GM23248 (cell line): ENCODE measurements at places on chromosomes 13 and 19. TPM values are rescaled to one million over a fixed set of nuclear protein-coding genes. Genes with fewer than 3 reads are reported as not detected.

PTOV1 gene
- total RNA-seq: 53.1 and 88.0 TPM in 2 replicates

RAB11B gene
- total RNA-seq: 10.4 and 13.3 TPM in 2 replicates

DNA sequence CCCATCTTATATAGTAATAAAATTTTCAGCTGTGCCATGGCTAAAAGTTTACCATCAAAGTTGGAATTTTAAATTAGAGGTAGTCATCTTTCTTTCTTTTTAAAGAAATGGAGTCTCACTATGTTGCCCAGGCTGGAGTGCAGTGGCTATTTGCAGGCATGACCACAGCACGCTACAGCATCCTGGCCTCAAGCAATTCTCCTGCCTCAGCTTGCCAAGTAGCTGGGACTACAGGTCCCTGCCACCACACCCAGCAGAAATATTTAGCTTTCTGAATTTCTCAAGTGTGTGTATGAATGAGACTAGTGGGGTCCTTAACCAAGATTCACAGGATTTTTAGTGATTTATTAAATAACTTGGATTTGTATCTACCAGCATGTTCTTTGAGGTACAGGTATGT lies 30.5 kb upstream of the USPL1 start:
- DNase-seq: no peak

- DNase-seq: no peak
These were observed 253.9 kb upstream of the SGCG start for GRCh38 chr13:22926748-22927400.

GRCh38 chr13:98939660-98940191 lies 38.1 kb downstream of the DOCK9 start:
- DNase-seq: peak; percentile 22

- DNase-seq: no peak
These were observed 2194.8 kb downstream of the PCDH9 start for GRCh38 chr13:65035302-65035701.

DNA sequence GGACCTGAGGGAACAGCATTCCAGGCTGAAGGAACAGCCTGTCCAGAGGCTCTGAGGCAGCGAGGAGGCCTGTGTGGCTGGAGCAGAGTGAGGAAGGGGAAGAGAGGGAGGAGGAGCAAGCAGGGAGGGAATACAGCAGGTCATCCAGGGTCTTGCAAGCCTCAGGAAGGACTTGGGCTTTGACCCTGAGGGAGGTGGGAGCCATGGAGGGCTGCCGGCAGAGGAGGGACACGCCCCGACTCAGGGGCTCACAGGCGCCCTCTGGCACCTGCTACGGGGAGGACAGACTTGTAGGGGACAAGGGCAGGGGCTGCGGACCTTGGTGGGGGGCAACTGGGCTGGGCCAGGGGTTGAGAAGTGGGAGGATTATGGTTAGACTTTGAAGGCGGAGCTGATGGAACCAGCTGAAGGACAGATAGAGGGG lies 4.7 kb downstream of the TINCR start:
- DNase-seq: no peak

DNA sequence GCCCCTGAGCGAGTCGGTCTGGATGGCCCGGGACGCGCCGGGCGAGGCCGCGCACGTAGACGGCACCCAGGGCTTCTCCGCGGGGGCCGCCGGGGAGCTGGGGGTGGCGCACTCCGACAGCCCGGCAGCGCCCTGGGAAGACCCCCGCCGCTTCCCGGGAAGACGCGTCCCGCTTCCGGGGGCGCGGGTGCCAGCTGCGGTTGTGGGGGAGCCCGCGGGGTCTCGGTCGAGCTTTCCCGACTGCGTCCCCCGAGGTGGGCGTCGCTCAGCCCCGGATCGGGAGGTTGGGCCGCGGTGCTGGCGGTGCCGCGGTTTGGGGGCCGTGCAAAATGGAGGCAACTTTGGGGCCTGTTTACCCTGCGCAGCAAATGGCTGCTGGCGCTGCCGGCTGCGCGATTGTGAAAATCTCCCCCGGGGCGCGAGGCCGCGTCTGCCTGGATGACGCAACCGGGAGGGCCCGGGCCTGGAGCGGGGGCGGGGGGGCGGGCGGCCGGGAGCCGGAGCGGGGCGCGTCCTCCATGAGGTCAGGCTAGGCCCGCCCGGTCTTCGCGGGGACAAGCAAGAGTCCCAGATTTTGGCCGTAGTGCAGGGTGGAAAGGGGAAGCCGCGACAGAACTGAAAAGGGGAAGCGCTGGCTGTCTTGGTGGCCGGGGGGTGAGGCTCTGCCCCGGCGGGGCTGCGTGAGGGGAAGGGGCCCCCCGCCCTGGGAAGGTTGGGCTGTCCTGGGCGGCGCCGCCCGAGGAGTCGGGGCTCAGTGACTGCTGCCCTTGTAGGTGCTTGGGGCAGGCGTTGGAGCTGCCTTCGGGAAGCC lies 11.3 kb downstream of the PEAK3 start:
- peak; percentile 96 for DNase-seq

GRCh38 chr13:76512721-76513145 lies 373.5 kb downstream of the KCTD12 start:
- peak; percentile 68 for DNase-seq

DNA sequence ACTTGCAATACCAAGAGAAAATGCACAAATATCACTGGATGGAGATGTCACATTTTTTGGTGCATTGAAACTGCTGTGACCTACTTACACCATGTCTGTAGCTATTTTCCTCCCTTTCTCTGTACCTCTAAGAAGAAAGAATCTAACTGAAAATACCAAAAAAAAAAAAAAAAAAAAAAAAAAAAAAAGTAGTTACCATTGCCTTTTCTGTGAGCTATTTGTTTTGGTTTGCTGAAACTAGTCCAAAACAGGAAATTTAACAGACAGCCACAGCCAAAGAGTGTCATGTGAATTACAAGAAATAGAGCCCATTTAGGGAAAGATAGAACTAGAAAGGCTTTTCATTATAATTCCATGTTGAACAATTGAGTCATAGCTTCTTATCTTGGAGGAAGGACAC lies 37.3 kb downstream of the TNFSF13B start:
- no peak for DNase-seq

GRCh38 chr13:107450431-107450830 lies 764.9 kb downstream of the LIG4 start:
- DNase-seq: peak; percentile 35

DNA sequence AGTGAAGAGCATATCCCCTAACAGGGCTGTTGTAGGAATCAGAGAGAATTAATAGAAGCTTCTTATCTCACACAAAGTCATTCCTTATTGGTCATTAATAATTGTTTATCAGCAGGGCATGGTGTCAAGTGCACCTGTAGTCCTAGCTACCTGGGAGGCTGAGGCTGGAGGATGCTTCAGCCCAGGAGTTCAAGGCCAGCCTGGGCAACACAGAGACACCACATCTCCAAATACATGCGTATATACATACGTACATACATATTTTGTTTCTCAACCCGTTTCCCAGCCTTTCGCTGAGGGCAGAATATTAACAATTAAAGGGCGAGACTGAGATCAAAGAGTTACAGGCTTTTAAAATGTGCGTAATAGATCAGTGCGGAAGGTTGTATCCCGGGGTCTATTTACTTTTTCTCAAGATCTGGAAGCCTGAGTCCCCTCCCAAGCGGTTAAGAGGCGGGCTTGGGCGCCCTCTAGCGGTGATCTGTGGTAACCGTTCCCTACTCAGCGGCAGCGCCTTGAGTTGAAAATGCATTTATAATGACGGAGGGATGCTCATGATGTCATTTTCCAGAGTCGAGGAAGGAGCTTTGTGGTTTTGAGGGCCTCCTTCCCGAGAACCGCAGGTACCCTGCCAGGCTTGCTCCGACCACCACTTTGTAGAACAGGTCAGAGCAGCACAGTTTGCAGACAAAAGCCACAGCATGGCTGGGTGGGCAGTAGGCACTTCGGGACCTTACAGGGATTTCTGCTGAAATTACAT lies 169.6 kb upstream of the GPR12 start:
- DNase-seq: peak; percentile 72

GRCh38 chr19:18425515-18426415 lies 6.6 kb downstream of the SSBP4 start:
- peak; percentile 93 for DNase-seq
